ENCODE measurements at places on chromosomes 16 and 17.

- DNase-seq = no peak
These were observed 14.1 kb upstream of the SLC16A5 start for GRCh38 chr17:75073618-75074047.

GRCh38 chr17:40533896-40534295 lies 31.4 kb downstream of the CCR7 start:
- no peak for DNase-seq

- no peak for DNase-seq
These were observed 28.4 kb upstream of the MED13 start for GRCh38 chr17:62093188-62094155.

- no peak for DNase-seq
These were observed 6.3 kb downstream of the XYLT2 start for GRCh38 chr17:50352072-50352692.

DNA sequence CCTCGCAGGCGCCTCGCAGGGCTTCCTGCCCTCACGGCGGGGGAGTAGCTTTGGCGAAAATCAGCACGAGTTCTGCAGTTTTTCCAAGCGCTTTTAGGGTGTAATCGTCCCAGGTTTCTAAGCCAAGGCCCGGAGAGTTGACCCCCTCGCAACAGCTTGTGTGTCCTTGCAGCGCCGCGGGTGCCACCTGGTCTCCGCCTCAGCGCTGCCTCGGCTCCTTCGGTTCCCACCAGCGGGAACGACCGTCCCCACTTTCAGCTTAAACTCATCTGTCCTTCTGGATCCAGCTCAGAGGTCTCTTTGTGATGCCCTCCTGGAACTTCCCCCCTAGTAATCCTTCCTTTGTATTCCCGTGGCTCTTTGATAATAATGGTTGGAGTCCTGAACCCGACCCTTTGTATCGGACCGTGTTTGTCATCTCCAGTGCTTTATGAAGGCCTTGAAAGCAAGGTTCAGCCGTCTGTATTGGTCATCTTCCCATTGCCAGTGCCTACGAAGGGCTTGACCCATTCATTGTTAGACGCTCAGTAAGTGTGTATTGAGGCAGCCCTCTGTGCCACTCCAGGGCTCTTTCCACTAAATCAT lies 858 bp upstream of the SMARCE1 start:
- DNase-seq = no peak
